Colonic mucosa (tissue), 4 donors: ENCODE measurements at places on chromosomes 6 and 20. TPM values are rescaled to one million over a fixed set of nuclear protein-coding genes. Genes with fewer than 3 reads are reported as not detected.

GRCh38 chr20:35600993-35601973 lies 14.3 kb upstream of the SPAG4 start:
- peak; percentile 83 for DNase-seq

- DNase-seq, result no peak
These were observed 142.8 kb upstream of the PTPRK start for GRCh38 chr6:128663238-128663637.

DNA sequence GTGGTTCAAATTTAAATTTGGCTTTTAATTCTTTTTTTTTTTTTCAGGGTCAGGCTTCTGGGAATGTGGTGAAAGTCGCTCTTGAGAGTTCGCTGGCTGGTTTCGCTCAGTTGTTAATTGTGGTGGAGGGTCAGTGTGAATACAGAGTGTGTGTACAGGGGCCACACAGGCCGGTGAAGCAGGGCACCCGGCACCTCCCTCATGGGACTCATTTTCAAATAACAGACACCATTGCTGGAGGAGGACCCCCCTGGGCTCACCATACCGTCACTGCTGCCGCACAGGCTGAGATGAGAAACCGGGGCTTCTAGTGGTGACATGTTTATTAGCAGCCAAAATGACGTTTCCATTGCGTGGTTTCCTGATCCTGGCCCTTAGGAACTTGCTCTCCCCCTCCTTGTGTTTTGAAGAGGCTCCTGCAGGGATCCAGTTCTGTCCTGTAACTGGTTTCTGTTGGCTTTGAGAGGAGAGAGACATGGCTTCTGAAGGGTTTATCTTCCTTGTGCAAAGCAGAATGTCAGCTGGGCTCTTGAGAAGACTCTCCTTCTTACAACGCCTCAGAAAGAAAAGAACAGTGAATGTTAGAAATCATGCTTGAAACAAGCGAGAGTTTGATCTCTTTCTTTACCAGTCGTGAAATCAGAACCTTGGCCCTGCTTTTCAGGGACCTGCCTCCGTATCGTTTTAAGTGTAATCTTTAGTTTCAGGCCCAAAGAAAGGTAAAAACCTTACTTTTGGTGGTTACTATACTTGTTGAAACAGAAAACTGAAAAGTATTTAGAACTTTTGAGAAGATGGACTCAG lies 37.8 kb downstream of the DUSP22 start:
- no peak for DNase-seq

DNA sequence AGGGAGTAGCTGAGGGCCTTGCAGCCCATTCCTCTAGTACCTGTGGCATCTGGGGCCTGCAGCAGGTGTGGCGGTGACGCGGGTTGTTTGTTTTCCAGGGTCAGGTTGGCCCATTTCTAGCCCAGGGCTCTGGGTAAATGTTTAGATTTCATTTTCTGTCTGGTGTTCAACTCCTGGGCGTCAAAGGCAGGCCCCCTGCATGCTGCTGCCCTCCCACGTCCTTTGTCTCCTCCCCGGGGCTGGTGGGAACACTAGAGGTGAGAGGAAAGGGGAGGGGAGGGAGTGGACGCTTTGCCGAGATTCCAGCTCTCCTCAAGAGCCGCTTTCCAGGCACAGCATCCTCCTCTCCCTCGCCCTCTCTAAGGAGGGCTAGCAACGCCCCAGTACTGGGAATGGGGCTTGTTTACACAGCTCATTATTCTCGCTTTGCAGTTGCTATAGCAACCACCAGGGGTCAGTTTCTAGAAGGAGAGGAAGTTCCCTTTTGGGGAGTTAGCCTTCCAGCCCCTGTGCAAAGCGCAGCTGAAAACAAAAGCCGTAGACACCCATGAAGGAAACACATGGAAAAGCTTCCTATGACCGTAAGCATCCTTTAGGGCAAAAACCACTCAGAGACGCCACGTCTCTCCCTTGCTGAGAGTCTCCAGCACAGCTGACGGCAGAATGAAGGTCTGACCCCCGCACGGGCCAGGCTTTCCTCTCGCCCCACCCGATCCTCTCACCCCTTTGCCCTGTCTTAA lies 170.6 kb downstream of the LY86 start:
- peak; percentile 67 for DNase-seq

DNA sequence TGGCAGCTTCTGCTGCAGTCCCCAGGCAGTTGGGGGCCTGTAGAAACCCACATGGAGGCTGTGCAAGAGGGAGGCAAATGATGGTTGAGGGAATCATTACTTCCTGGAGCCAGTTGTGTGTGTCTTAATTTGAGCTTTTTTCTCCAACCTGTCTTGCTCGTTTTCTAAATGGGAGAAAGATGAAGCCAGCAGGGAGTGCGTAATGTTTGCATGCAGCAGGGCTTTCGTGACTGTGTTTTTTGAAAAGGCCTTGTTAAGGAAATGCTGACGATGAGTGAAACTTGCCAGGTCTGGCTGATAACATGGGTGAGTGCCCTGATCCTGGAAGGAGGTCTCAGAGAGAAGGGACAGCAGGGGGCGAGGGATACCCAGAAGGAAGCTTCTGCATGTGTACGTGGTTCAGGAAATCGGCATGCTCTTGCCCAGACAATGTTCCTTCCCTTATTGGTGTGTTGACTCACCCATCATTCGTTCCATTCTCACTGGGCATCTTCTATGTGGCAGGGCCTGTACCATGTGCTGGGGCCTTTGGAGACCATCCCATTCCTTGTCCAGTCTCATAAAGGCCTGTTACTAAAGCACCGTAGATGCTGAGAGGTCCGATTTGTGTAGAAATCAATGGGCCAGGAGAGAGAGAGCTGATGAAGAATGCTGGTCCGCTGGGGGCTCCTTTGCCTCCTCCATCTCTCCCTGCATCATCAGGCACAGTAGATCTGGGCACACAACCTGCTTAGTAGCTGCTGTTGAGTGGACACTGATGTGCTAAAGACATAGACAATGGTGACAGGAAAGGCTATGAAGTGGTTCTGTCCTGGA lies 27.4 kb downstream of the GLP1R start:
- no peak for DNase-seq

DNA sequence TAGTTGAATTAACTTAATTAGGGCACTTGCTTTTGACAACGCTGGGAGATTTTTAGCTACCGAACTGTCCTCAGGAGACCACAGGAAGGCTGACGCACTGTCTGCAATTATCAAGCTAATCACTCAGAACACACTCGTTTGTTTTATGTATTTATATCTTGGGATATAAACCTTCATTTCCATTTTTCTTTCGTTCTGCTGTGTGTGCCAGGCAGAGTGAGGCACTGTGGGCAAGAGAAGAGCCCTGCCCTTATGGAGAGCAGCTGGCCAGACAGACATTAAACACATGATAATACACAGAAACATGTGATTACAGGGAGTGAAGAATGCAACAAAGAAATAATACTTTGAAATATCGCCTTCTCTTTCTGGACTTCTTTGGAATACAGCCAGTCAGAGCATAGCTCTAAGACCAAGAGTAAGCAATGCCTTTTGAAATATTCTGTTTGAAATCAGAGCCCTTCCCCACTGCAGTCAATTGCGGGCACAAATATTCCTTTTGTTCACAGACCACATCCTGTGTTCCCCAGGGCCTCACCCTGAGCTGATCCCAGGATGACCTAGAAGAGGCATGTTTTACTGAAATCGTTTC lies 96.8 kb downstream of the ANKRD60 start:
- no peak for DNase-seq

- DNase-seq, result no peak
These were observed 64.1 kb upstream of the SIRPA start for GRCh38 chr20:1831096-1831495.

- DNase-seq, result no peak
These were observed 3.4 kb downstream of the EGFL8 start for GRCh38 chr6:32167761-32168262.

DNA sequence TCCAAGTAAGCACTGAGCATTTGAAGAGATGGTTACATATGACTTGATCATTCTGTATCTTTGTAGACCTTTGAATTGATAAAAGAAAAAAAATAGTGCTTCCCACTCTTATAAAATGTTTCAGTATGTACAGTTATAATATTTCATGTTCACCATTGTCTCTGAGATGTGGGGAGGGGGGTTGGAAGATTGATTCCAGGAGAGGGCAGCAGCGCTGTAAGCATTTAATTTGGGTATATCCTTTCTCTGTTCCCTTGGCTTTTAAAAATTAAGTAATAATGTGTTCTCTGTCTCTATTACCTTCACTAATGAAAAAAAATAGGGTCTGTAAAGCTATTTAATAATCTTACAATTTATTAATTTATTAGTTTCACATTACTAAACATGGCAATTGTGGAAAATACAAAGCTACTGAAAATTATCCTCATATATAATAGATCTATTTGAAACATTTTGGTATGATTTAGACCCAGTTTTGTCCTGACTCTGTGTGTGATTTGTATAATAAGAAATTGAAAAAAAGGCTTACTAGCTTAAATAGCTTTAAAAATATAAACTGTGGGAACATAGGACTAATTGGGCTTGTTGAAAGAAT lies 341.2 kb downstream of the CDKAL1 start:
- no peak for DNase-seq

GRCh38 chr6:69774740-69775584 lies 21.8 kb downstream of the LMBRD1 start:
- DNase-seq, result no peak

DNA sequence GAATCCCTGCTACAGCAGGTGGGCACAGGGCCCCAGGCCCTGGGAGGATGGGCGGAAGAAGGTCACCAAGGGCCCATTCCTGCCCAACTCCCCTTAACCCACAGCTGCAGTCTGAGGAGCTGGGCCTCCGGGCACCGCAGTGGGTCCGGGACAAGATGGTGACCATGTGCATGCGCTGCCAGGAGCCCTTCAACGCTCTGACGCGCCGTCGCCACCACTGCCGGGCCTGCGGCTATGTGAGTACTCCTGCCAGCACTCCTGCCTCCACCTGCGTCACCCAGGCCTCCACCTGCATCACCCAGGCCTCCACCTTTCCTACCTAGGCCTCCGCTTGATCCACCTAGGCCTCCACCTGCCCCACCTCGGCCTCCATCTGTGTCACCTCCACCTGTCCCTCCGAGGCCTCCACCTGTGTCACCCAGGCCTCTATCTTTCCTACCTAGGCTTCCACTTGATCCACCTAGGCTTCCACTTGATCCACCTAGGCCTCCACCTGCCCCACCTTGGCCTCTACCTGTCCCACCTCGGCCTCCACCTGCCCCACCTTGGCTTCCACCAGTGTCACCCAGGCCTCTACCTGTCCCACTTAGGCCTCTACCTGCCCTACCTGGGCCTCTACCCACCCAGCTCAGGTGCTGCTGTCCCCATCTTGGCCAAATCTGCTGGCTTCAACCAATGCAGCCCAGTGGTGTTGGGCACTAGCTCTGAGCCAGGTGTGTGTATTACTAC lies 16.8 kb downstream of the FGD2 start:
- no peak for DNase-seq

GRCh38 chr6:16338577-16339264 lies 100.3 kb downstream of the GMPR start:
- DNase-seq, result peak; percentile 60

DNA sequence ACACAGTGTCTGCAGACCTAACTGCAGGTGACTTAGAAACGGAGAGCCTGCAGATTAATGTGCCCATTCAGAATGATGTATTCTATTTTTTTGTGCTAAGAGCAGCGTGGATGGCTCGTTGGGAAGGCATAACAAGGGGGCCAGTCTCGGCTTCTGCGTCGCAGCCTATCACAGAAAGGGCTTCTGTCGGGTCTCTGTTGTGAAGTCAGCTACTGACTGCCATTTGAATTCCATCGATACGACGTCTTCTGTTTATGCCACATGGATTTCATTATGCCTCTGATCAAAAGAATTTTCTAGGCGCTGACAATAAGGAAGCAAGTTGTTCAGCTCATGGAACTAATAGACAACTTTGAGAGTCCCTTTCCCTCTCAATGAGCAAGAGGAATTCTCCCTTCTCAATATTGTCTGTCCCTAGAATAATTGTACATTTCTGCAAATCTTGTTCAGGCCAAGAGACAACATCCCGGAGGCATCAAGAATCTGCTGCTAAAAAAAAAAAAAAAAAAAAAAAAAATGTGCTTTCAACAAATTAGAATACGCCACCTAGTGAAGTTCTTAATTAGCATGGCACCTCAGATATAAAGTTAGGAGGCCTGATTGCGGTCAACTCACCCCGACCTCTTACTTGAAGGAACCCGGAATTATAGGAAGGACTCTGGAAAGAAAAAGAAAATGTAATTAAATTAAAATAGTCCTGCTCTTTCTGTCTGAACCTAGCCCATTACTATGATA lies 223.9 kb downstream of the TSHZ2 start:
- DNase-seq, result no peak

- no peak for DNase-seq
These were observed 84.5 kb upstream of the SNAP25 start for GRCh38 chr20:10134176-10134575.

GRCh38 chr6:120686492-120686891 lies 647.8 kb downstream of the TBC1D32 start:
- no peak for DNase-seq

GRCh38 chr6:3273707-3274521 lies 15.2 kb downstream of the PSMG4 start:
- DNase-seq, result no peak

GRCh38 chr6:111724505-111724904 lies 118.8 kb upstream of the TRAF3IP2 start:
- no peak for DNase-seq

GRCh38 chr6:27502508-27503435 lies 29.9 kb upstream of the ZNF184 start:
- peak; percentile 73 for DNase-seq

- DNase-seq, result no peak
These were observed 450.0 kb downstream of the HAO1 start for GRCh38 chr20:7490288-7490687.

DNA sequence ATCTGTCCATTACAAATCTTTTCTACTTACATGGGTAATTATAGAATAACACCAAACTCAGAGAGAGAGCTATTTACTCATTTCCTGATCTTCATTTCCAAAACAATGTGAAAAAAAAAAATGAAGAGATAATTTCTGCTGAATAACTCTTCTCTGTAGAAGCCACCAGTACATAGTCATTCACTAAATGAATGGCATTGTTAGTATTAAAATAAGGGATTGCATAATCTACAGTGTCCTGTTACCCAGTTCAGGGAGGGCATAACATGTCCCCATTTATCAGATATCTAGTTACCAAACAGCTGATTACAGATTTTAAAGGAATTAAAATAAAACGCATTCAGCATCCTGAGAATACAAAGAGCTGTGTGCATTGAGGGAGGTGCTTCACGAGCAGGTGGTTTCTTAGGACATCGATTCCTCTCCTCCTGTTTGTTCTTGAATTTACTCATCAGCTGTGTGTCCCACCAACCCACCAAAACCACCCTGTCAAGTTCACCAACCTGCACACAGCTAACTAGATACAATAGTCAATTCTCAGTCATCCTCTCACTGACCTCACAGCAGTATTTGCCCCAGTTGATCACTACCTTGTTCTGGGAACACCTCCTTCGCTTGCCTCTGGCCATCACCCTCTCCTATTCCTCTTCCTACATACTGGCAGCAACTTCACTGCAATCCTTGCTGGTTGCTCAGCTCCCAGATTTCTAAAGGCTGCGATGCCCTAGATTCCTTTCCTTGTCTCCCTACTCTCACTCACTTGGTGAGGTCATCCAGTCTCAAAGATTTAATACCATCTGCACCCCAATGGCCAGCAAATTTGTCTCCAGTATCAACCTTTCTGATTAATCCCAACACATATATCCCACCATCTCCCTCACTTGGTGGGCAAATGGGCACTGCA lies 18.7 kb downstream of the CNKSR3 start:
- no peak for DNase-seq

ISM1 gene
- not detected for total RNA-seq

TBXT gene
- total RNA-seq, result not detected

JPH2 gene
- 13.8 TPM for total RNA-seq

E2F1 gene
- 4.6 TPM for total RNA-seq

BMP2 gene
- total RNA-seq, result 25.3 TPM

HLA-G gene
- total RNA-seq, result 91.3 TPM

VARS2 gene
- 27.5 TPM for total RNA-seq

ZNF334 gene
- total RNA-seq, result 1.3 TPM

GPR6 gene
- not detected for total RNA-seq
